Left ventricle myocardium inferior (tissue), 1 donor: ENCODE measurements at places on chromosomes 12 and 14. TPM values are rescaled to one million over a fixed set of nuclear protein-coding genes. Genes with fewer than 3 reads are reported as not detected.

GRCh38 chr14:93939304-93940229, 12.4 kb downstream of the FAM181A start:
- H3K4me1 ChIP-seq, result peaks cover 35% of the 10 kb centered on the region
- peak overlapping the region; percentile 46 for H3K4me3 ChIP-seq
- no peak overlapping the region for H3K27ac ChIP-seq
- peaks cover 81% of the 10 kb centered on the region for H3K36me3 ChIP-seq

DNA sequence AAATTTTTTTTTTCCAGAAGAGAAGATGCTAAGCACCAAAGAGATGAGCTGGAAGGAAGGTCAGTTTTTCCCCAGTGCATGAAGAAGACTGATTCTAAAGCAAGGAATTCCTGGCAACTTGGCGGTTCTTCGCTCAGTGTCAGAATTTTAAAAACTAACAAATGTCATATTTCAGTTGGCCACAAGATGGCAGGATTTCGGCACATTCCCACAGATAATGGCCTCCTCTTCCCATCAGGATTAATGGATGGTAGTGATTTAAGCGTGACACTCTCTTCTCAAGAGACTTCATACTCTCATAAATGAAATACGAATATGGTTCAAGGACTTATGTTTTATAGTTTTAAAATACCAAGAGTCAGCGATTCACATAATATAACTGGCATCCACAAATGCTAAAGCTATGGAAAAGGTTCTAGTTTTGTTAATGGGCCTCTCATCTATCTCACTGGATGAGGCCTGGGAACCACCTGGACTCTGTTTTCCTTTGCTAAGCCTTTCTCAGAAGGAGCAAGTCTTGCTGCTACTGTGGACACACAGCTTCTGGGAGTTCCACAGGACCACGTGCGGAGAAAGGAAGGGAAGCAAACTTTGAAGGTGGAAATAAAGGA, 46.1 kb upstream of the PTPRO start:
- H3K27ac ChIP-seq, result no peak overlapping the region
- no peaks in the 10 kb centered on the region for H3K36me3 ChIP-seq
- no peak overlapping the region for H3K4me3 ChIP-seq

The PRR4 gene
- 1.2 TPM for total RNA-seq

DNA sequence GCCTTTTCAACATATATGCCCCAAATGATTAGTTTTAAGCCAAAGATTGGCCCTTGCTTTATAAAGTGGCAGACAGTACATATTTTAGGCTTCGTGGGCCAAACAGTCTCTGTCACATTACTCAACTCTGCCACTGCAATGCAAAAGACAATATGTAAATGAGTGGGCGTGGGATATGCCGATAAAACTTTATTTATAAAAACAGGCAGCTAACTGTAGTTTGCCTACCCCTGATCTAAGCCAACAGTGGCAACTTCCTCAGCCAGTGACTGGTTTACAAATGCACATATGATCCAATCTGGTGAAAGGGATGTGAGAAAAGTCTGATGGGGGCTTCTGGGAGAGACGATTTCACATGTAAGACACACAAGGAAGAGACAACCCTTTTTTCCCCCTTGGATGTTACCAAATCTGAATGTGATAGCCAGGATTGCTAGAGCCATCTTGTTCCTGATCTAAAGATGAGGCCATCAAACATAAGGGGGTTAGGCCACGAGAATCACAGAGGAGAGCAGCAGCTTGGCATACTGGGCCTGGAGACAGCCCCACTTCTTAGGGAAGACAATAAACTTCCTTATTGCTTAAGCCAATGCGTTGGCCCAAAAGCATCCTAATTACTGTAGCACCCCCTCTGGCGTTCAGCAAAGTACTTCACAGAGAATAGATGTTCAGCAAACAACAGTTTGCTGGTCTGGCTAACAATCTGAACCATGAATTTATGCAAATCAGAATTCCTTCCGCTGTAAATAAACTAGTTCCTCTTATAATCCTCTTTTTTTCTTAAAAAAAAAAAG, 75.2 kb upstream of the TMCC3 start:
- H3K4me3 ChIP-seq, result no peak overlapping the region
- H3K36me3 ChIP-seq, result no peaks in the 10 kb centered on the region
- H3K4me1 ChIP-seq, result no peaks in the 10 kb centered on the region
- no peak for DNase-seq

The CLEC2B gene
- 4.4 TPM for total RNA-seq

- peak overlapping the region; percentile 88 for H3K27ac ChIP-seq
- DNase-seq, result peak; percentile 32
- H3K36me3 ChIP-seq, result no peaks in the 10 kb centered on the region
Observed at GRCh38 chr12:122021193-122021821, 377 bp upstream of the BCL7A start.

GRCh38 chr12:113142886-113143332, 6.6 kb upstream of the CFAP73 start:
- peak overlapping the region; percentile 52 for H3K27ac ChIP-seq
- no peak overlapping the region for H3K4me3 ChIP-seq
- H3K4me1 ChIP-seq, result peaks cover 6% of the 10 kb centered on the region
- H3K27me3 ChIP-seq, result peaks cover 39% of the 10 kb centered on the region

- no peak overlapping the region for H3K27ac ChIP-seq
- peaks cover 77% of the 10 kb centered on the region for H3K4me1 ChIP-seq
- no peaks in the 10 kb centered on the region for H3K27me3 ChIP-seq
- no peaks in the 10 kb centered on the region for H3K36me3 ChIP-seq
- no peak overlapping the region for H3K4me3 ChIP-seq
- no peak for DNase-seq
Observed at GRCh38 chr12:54328595-54329337, 3.8 kb downstream of the COPZ1 start.

GRCh38 chr14:20440882-20441281, 4.9 kb upstream of the KLHL33 start:
- H3K36me3 ChIP-seq, result peaks cover 6% of the 10 kb centered on the region
- H3K4me3 ChIP-seq, result no peak overlapping the region
- H3K27ac ChIP-seq, result no peak overlapping the region
- H3K27me3 ChIP-seq, result peaks cover 17% of the 10 kb centered on the region

DNA sequence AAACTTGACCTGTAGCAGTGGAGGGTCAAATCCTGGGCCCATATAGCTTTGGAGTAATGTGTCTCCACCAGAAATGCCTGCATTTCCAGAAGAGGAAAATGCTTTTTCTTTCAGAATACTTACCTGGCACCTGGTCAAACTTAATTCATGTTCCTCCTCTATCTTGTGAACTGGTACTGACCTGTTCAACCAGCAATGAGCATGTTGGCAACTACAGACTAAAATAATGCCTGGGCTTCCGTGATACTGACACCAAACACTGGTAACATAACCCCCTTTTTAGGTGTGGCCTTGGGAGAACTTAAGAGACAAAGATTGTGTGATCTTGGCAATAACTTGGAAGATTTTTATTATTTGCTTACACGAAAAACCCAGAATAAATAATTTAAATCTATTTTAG, 23.8 kb upstream of the MGST1 start:
- H3K27ac ChIP-seq, result no peak overlapping the region
- H3K4me1 ChIP-seq, result no peaks in the 10 kb centered on the region
- H3K36me3 ChIP-seq, result no peaks in the 10 kb centered on the region
- no peaks in the 10 kb centered on the region for H3K27me3 ChIP-seq
- no peak for DNase-seq
- H3K4me3 ChIP-seq, result no peak overlapping the region

GRCh38 chr14:75295061-75295461, 16.4 kb downstream of the FOS start:
- peak; percentile 57 for DNase-seq
- no peaks in the 10 kb centered on the region for H3K36me3 ChIP-seq
- H3K4me3 ChIP-seq, result peak overlapping the region; percentile 71
- peak overlapping the region; percentile 91 for H3K27ac ChIP-seq
- H3K4me1 ChIP-seq, result peaks cover 28% of the 10 kb centered on the region
- H3K27me3 ChIP-seq, result no peaks in the 10 kb centered on the region
